ENCODE measurements at places on chromosomes 12 and 14.

GRCh38 chr14:98957211-98958047 lies 314.6 kb downstream of the BCL11B start:
- DNase-seq: peak; percentile 8

GRCh38 chr14:75757644-75758402 lies 96.8 kb downstream of the TTLL5 start:
- no peak for DNase-seq

DNA sequence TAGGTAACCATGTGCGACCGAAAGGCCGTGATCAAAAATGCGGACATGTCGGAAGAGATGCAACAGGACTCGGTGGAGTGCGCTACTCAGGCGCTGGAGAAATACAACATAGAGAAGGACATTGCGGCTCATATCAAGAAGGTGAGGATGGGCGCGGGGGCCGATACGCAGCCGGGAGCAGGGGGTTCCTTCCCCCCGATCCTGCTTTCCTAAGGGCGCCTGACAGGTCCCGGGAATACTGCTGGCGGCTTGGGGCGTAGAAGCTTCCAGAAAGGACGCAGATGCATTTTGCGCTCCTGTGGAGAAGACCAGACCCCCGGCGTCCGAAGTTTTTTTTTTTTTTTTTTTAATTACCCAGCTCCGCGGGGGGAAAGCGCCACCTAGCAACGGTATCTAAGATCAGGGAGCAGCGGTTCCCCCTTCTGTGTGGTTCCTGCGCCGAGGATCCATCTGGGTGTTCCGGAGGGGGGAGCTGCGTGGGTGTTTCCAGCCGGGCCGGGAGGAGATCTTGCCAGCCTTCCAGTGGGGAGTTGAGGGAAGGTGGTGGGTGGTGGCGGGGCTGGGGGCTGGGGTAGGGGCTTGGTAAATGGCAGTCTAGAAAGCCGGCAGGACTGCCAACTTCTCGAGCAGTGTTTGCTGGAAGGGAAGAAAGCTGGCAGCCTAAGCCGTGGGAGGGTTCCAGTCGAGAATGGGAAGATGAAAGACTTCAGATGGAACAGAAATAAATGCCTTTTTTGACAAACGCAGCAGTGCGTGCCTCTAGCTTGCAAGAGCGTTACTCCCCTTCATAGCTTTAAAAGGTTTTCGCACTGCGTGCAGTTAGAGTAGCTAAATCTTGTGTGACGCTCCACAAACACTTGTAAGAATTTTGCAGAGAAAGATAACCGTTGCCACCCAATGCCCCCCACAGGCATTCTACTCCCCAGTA lies 764 bp downstream of the DYNLL1 start:
- peak; percentile 85 for DNase-seq

- DNase-seq: no peak
Observed at GRCh38 chr14:33929799-33930408, 21.0 kb downstream of the EGLN3 start.

- peak; percentile 47 for DNase-seq
Observed at GRCh38 chr12:68237078-68237477, 11.5 kb upstream of the IL26 start.

DNA sequence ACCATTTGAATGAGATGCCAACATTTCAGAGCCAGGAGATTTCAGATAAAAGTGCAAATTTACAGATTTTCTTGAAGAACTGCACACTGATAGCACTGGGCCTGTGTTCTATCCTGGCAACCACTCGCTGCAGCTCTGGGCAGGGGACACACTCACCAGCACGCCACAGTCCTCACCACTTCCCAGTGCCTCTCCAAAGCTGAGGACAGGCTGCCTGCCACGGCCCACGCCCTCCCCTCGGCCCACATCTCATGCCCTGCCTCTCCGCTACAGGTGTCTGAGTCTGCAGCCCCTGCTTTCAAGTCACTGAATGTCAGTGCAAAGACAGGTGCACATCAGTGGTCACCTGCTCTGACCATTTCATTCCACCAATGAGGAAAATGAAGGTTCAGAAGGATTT lies 12.7 kb downstream of the CAMKK2 start:
- no peak for DNase-seq
